ENCODE measurements at places on chromosomes 3 and 15.

GRCh38 chr3:127734754-127735473 lies 62.2 kb downstream of the ABTB1 start:
- no peak for DNase-seq

DNA sequence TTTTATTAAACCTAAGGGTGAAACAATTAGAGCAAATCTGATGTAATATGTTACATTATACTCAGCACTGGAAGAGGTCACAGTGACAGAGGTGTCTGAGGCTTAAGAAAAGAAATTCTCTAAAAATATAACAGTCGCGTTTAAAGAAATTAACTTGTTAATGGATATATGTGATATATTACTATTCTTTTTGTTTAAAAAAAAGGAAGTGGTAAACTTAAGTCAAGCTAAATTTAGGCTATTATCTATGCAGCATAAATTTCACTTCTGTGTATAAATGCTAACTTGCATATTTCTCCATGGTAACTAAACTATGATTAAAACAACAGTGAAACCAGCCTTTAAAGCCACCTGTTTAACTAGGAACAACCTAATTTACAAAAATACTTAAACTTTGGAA lies 191.3 kb downstream of the FOXP1 start:
- DNase-seq = no peak

- no peak for DNase-seq
Measured at GRCh38 chr3:179428876-179429548, 22.3 kb downstream of the GNB4 start.

GRCh38 chr3:46930945-46931403 lies 45.6 kb downstream of the CCDC12 start:
- no peak for DNase-seq

DNA sequence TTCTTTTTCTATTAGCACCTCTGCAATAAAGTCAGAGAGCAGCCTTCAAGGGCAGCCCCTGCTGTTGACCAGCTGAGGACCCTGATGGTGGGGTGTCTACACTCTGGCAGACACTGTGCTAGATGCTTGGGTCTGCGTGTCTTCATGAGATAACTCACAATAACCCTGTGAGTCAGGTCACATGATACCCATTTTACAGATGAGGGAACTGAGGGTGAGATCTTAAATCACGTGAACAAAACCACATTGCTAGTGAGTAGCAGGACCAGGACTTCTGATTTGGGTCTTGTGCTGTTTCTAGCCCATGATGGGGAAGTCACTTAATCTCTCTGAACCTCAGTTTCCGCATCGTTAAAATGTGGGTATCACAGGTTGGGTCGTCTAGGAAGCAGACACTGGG lies 118.5 kb upstream of the LIPC start:
- no peak for DNase-seq

DNA sequence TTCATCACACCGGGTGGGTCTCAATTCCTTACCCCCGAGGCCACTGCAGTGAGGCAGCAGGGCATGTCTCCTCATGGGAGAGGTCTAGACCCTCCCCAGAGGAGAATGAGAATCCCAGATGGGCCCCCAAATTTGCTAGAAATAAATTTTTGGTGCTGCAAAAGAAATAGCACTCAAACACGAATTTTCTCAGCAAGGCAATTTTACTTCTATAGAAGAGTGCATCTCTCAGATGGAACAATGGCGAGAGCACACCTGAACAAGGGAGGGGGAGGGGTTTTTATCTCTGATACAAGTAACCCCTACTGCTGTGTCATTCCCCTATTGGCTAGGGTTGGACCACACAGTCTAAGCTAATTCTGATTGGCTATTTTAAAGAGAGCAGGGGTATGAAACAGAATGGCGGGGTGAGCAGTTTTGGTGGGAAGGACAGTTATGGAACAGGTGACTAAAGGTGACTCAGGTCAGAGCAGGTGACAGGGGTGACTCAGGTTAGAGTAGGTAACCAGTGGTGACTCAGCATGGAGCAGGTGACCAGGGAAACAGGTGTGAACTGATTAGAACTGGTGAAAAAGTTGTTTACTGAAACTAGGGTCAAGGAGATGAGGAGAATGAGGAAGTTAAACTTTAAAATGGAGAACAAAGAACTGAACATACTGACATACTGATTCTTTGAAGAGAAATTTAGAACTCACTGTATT lies 93.0 kb upstream of the WNT7A start:
- DNase-seq = no peak

DNA sequence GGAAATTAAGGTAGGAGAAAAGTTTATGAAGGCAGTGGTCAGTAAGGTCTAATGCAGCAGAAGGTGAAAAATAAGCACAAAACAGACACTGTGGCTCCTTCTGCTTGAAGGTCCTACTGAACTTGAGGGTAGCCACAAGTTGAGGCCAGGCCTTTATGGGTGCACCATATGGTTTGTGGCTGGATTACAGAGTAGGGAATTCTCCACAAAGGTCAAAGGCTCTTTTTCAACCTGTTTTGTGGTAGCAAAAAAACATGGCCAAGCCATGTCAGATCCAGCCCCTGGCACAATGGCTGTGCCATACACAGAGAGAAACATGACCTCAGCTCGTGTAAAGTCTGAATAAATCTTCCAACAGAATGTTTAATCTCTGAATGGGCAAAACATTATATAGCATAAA lies 214.0 kb downstream of the SATB1 start:
- DNase-seq = no peak

DNA sequence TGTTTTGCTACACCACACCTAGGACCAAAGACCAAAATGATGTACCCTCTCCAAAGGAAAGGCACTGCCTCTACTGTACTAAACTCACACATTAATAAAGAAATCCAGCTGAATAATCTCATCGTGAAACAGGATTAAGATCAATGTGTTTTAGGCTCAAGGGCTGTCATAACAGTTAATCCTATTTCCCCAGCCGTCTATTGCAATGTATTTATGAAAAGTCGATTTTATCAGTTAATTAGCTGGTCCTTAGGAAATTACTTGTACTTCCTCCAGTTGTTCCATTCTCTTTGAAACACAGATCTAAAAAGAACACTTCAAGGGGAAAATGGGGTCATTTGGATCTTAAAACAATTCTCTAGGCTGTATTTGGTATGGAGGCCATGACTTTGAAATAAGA lies 8.5 kb downstream of the ETV5 start:
- DNase-seq = no peak
